Stimulated activated naive CD8-positive, alpha-beta T cell treated with anti-CD3 and anti-CD28 coated beads, Interleukin-15, amount 100 ng/mL, for 72 hours (primary cell): ENCODE measurements at places on chromosomes 12 and 14.

- DNase-seq = no peak
These were observed 89.3 kb upstream of the RAP1B start for GRCh38 chr12:68521321-68521839.

GRCh38 chr12:43011383-43011926, 421.9 kb upstream of the PRICKLE1 start:
- no peak for DNase-seq

DNA sequence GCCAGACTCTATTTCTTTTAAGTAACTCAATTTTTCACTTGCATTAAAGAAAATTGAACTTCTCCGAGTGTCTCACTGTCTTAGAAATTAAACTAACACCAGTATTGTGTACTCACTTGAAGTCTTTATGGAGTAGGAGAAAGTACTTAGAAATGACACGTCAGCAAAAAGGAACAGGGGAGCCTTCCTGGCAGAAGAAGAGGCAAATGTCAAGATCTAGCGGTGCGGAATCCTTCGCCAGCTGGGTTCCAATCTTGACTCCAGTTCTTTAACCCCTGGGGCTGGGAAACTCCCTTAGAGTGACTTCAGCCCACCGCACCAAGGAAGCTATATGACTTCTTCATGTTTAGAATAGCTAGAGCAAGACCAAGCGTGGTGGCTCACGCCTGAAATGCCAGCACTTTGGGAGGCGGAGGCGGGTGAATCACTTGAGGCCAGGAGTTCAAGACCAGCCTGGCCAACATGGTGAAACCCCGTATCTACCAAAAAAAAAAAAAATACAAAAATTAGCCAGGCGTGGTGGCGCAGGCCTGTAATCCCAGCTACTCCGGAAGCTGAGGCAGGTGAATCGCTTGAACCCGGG, 34.4 kb downstream of the WBP11 start:
- peak; percentile 13 for DNase-seq

GRCh38 chr12:25436206-25437030, 116.7 kb downstream of the LMNTD1 start:
- DNase-seq = peak; percentile 30

DNA sequence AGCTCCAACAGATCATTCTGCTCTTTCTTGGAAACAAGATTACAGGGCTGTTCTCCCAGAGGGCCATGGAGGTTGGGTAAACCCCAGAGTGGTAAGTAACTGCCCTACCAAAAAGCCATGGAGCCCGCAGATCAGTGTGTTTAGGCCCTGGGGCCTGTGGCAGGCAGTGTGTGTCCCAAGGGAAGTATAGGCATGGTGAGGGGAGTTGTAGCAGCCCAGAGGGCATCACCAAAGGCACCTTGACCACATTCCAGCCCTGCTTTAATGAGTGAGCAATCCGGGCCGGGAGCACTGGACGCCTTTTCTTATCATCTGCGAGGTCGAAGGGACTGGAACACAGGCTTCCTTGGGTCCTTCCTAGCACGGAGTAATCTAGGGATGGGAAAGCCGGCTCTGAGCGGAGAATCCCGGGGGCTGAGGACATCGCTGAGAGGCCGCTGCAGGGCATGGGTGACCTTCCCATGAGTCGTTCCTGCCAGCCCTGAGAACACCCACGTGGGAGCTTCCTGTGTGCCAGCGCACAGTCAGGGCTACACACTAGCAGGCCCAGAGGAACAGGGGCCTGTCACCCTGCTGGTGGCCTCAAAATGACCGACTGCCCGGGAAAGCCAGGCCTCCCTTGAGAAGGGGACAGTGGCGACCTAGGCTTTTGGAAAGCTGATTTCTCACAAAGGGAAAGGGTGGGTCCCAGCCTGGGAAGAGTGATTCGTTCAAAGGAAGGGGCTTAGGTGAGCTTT, 91.3 kb downstream of the NINJ2 start:
- no peak for DNase-seq

DNA sequence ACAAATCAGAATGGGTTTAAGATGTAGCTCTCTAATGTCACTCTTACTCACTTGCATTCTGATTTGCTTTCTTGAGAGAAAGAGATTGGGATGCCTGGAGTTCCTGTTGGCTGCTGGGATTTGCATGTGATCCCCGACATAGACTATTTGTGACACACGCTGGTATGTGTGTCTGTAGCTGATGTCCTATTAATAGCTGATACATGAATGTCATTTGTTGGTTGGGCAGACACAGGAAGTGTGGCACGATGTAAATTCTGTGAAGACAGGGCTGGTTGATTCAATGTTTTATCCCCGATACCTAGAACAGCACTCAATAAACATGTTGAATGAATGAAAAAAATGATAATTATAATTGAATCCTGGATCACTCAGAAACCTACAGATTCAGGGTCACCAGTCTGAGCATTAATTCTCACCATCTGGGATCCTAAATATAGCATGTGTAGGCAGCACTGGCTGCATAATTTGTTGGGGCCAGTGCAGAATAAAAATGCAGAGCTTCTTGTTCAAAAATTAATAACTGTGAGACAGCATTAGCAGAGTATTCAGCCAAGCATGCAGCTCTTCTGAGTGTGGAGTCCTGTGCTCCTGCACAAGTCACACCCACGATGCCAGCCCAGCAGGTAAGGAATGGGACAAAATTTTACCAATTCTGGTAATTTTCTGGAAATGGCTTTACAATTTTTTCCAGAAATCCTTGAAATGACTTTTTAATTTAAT, 35.5 kb upstream of the SOCS2 start:
- DNase-seq = no peak

- DNase-seq = no peak
These were observed 54.1 kb upstream of the ARHGAP5 start for GRCh38 chr14:32022938-32023466.

DNA sequence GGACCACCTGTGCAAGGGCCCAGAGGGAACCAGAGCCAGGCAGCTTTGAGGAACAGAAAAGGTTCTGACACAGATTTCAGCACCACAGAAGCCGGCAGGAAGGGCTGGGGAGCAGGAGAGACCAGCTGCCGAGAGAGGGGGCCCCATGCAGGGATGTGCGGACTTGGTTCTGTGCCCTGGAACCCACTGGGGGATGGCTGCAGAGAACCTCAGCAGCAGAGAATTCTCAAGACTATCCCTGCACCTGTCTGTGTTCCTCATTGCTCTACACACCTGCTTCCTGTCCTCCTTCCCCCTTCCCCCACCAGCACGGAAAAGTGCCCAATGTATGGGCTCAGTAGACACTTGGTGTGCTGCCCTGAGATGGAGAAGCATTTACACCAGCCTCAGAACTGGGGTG, 3.2 kb downstream of the SERPINA9 start:
- DNase-seq = no peak

DNA sequence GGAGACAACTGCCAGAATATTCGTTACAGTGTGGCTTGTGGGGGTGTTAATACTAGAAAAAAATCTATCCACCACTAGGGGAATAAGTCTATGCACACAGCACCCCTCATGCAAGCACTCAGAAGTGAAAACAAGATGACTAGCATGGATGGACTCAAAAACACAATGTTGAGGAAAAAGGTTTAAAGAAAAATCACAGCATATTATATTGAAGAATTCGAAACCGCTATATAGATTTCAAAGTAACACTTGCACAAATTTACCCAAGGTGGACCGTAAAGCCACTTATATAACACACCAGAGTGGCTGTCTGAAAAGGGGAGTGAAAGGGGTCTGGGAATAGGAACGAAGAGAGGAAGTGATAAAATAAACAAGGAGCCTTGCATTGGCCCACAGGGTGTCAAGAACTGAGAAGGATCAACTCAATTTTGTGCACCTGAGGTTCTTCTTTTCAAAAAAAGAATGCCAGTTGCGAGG, 544 bp downstream of the ABCD4 start:
- DNase-seq = peak; percentile 26
